ENCODE measurements at places on chromosomes 2 and 18. TPM values are rescaled to one million over a fixed set of nuclear protein-coding genes. Genes with fewer than 3 reads are reported as not detected.

The MAPRE3 gene
- total RNA-seq: 11.7 TPM

The PPM1G gene
- 59.6 TPM for total RNA-seq

The TLX2 gene
- total RNA-seq: not detected

The SAP130 gene
- 5.5 TPM for total RNA-seq

The GALNT14 gene
- total RNA-seq: 5.3 TPM

The STPG4 gene
- total RNA-seq: 0.20 TPM

The CHRND gene
- not detected for total RNA-seq

The ASXL3 gene
- under 0.01 TPM for total RNA-seq

The CPO gene
- total RNA-seq: not detected

The GFPT1 gene
- 92.2 TPM for total RNA-seq

The TRIM43 gene
- total RNA-seq: not detected

The C2orf81 gene
- total RNA-seq: 3.5 TPM

The CHPF gene
- total RNA-seq: 341 TPM

The STARD6 gene
- total RNA-seq: not detected

The TXNDC2 gene
- total RNA-seq: not detected

The HAAO gene
- total RNA-seq: 0.85 TPM

The FSHR gene
- not detected for total RNA-seq

The ASB18 gene
- not detected for total RNA-seq

The SP140 gene
- 0.52 TPM for total RNA-seq

The CERS6 gene
- 18.8 TPM for total RNA-seq

The SLC20A1 gene
- total RNA-seq: 139 TPM
